NCI-H345 (cell line): ENCODE measurements at places on chromosomes 16 and 17.

GRCh38 chr17:49061524-49061943, 64.3 kb downstream of the IGF2BP1 start:
- no peak for DNase-seq

DNA sequence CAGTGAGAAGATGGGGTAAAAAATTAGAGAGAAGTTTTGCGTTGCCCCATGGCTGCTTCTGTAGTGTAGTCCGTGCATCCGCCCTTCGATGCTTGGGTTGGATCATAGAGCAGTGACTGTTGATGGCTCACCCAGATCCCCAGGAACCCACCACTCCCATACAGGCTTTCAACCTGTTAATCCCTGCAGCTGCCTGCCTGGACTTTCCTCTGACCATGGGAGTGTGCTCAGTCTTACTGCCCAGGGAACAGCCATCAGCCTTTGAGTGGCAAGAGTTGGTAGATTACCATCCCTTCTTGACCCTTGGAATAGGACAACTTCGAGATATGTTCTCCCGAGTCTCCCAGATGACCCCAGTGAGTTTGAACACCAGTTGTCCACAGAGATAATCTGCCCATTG, 299.5 kb upstream of the HSBP1 start:
- no peak for DNase-seq

GRCh38 chr16:89863741-89864526, 9.5 kb upstream of the TCF25 start:
- no peak for DNase-seq

DNA sequence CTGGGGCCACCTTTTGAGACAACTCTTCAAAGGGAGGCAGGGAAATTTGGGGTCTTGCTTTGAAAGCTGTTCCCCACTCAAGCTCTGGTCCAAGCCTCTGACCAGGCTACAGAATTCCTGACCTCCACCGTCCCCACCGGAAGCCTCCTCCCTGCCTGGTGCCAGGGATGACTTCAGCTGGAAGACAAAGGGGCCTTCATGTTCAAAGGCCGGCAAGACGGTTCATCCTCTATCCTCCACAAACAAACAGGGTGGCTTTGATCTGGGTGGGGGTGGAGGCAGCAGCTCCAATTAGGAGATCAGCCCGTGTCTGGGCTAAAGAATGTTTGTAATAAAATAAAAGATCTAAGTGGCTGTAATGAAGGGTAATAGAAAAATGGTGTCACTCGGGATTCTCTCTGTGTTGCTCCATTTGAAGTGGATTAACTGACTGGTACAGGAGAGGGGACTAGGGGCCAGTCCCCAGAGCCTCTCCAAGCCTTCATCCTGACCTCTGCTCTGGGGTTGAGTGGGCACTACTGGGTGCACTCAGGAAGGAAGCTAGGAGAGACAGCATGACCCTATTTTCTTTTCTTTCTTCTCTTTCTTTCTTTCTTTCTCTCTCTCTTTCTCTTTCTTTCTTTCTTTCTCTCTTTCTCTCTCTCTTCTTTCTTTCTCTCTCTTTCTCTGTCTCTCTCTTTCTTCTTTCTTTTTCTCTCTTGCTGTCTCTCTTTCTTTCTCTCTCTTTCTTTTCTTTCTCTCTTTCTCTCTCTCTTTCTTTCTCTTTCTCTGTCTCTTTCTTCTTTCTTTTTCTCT, 27.5 kb upstream of the NKD1 start:
- no peak for DNase-seq

DNA sequence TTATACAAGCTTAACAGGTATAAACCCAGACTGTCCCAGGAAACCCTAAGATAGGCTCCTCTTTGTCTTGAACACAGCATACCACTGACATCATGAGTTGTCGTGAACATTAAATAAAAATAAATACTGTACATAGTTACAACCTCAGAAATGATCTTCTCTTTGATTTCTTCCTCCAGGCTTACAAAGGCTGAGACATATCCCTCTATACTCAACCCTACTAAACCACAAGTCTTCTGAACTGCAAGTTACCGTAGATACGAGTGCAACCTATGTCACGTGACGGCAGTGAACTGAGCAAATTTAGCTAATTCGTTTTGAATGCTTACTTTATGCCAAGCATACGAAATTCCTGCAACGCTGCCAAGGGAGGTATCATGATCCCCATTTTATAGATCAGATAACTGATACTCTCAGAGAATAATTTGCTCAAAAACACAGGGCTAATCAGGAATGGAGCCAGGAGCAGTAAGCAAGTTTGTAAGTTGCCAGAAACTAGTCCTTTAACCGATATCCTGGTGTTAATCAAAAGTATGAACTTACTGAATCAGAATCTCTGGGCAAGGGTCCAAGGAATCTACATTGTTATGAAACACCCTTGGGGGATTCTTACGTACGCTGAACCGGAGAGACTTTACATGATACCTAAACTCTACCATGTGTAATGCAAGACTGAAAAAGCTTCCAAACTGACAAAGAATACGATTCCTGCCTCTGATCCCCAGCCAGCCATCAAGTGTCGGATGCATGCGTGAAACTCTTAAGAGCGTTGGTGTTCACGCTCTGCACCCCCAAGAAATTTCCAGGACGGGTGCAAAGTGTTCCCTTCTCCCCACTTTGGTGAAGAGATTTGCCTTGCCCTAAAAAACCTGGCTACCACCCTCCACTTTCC, 106.2 kb downstream of the XYLT1 start:
- no peak for DNase-seq

GRCh38 chr17:8557176-8557806, 73.2 kb downstream of the MYH10 start:
- DNase-seq, result no peak

DNA sequence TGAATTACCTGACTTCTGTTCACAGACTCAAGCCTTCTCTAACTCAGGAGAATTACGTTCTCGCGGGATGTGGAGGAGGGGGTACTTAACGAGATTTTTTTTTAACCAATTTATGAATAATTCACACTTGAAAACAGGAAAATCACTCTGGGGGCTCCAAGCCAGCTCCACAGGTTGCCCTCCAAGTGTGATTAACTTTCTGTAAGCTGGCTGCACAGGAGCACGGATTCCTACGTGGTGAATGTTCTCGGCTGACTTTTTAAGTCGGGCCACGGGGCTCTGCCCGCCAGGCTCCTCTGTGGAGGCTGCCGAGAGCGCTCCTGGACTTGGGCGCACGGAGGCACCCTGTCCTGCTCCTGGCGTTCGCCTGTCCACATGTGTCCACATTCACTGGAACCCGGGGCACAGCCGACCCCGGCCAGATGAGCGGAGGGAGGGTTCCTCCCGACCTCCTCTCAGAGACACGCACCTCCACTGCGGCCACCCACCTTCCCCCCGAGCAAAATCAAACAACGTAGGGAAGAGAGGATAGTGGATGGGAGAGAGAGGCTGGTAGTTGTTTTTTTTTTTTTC, 147.1 kb upstream of the CHMP6 start:
- no peak for DNase-seq

- no peak for DNase-seq
Observed at GRCh38 chr16:54673313-54673712, 257.4 kb upstream of the IRX5 start.
